Adrenal gland (tissue), 19 donors: ENCODE measurements at places on chromosomes 6 and 20.

DNA sequence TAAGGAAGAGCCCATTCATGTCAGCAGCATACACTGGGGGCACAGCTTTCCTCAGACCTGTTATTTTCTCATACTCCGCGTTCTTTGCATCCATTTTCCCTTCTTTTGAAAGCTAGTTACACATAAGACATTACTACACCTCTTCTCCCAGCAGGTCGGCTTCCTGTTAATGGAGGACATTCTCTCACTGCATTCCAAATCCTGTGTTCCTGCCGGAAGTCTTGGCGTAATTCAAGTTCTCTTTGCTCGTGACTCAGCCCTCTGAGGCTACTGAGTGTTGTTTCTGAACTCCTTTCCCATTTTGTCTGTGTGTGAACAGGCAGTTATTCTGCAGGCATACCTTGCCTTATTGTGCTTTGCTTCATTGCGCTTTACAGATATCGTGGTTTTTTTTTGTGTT is 97.5 kb upstream of the ZBTB24 start:
- no peak for DNase-seq
- H3K27ac ChIP-seq, result no peak overlapping the region
- H3K36me3 ChIP-seq, result no peaks in the 10 kb centered on the region
- H3K4me3 ChIP-seq, result no peak overlapping the region
- H3K4me1 ChIP-seq, result no peaks in the 10 kb centered on the region

GRCh38 chr20:17504898-17505635 is 26.1 kb downstream of the BFSP1 start:
- no peak overlapping the region for H3K27ac ChIP-seq
- peak overlapping the region; percentile 21 for H3K4me3 ChIP-seq
- H3K4me1 ChIP-seq, result no peaks in the 10 kb centered on the region
- no peaks in the 10 kb centered on the region for H3K27me3 ChIP-seq

DNA sequence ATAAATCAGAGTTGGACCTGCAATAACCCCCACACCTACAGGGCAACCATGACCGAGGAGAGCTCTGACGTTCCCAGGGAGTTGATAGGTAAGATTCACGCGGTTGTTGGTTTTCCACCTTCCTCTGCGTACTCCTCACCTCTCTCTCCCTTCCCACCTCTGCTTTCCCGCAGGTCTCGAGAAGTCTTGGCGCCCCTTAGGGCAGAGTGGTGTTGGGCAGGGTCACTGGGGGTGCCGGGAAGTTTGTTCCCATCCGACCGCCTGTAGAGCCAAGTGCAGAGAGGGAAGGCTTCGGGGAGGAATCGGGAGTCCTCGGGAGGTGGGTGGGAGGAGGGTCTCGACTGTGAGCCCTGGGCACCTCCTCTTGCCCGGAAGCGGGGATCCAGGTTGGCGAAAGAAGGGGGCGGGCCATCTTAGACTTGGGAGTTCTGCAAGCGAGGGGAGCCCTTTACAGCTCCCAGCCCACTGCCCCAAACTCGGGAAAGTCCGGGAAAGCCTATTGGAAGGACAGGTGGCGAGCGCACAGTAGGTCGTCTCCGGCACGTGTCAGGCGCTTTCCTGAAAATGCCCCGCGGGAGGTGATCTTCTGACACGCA is 672 bp downstream of the CARMIL1 start:
- H3K27me3 ChIP-seq, result no peaks in the 10 kb centered on the region
- peak overlapping the region; percentile 52 for H3K27ac ChIP-seq
- peak; percentile 27 for DNase-seq

DNA sequence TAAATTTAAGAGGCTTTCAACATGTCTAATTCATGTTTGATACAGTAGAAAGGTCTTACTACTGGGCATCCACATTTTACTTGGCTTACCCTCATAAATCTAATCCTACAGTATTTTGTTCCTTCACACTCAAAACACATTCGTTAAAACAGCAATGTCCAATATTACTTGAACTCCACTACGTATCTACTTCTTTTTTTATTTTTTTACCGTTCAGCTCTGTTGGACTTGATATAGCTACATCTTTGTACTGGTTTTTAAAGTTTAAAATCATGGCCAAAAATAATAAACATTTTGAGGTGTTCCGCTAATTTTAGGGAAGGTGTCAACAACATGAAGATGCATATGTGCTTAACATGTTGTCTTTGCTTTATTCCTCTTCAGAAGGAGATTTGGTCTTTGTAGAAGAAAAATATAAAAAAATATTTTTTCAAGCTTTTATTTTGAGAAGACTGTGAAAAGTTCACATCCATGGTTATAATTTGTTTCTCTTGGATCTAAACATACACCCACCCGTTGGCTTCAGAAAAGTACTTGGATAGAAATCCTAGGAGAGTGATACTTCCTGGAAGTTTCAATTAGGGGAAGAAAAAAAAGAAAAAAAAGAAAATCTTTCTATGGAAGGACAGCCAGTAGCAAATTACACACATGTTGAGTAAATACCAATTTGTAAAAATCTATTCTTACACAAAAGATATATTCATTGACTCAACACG is 71.5 kb downstream of the EPB41L2 start:
- H3K4me3 ChIP-seq, result no peak overlapping the region
- H3K27me3 ChIP-seq, result no peaks in the 10 kb centered on the region
- H3K4me1 ChIP-seq, result no peaks in the 10 kb centered on the region
- DNase-seq, result no peak

DNA sequence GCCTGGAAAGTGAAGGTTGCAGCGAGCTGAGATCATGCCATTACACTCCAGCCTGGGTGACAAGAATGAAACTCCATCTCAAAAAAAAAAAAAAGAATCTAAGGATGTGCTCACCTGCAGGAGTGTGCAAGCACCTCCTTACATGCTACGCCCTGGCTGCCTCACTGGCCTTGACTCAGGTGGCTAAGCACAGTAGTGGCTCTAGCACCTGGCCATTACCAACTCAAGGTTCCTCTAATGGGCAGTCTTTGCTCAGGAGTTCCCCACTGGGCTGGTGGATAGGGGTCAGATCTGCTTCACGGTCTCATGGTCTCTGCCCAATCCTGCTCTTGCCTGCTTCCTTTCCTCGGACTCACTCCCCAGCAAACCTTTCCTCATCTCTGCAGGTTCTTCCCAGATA is 39.7 kb downstream of the KCNK17 start:
- H3K27ac ChIP-seq, result no peak overlapping the region
- H3K4me3 ChIP-seq, result no peak overlapping the region
- H3K36me3 ChIP-seq, result no peaks in the 10 kb centered on the region
- H3K4me1 ChIP-seq, result no peaks in the 10 kb centered on the region
- H3K27me3 ChIP-seq, result no peaks in the 10 kb centered on the region

DNA sequence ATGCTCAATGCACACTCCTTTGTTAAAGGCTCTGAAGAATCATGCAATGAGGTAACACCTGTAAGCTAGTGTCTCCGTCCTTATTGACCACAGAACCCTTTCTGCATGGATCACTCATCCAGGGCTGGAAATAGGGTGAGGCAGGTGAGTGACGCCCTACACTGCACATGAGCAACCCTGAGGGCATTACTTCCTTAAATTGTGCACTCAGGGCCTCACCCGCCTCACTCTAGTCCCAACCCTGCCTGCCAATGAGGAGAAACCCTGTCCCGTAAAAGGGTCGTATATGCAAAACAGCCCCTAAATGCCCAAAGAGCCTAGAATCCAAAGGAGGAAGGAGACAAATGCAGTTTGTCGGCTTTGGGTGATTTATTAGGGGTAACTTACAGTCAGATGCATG is 33.6 kb upstream of the NOP56 start:
- H3K4me3 ChIP-seq, result no peak overlapping the region
- no peak for DNase-seq
- no peaks in the 10 kb centered on the region for H3K4me1 ChIP-seq
- H3K27ac ChIP-seq, result no peak overlapping the region
- no peaks in the 10 kb centered on the region for H3K27me3 ChIP-seq

DNA sequence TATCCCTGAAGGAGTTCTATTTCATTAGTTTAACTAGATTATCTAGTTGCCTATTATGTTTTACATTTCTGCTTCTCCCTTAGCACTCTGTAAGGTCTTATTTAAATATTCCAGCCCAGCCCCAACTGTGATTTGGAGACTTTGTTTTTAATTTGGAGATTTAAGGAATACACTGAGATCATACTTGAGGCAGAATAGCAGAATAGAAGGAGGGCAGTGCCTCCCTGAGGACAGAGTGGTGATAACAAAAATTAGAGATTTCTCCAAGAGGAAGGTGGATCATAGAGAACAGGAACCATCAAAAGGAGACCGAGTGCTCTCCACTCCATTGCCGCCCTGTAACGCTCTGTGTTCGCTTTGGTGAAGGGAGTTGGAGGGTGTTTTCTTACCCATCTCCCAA is 14.8 kb upstream of the CD164 start:
- H3K27me3 ChIP-seq, result no peaks in the 10 kb centered on the region
- no peaks in the 10 kb centered on the region for H3K36me3 ChIP-seq
- H3K4me1 ChIP-seq, result no peaks in the 10 kb centered on the region
- H3K27ac ChIP-seq, result no peak overlapping the region

DNA sequence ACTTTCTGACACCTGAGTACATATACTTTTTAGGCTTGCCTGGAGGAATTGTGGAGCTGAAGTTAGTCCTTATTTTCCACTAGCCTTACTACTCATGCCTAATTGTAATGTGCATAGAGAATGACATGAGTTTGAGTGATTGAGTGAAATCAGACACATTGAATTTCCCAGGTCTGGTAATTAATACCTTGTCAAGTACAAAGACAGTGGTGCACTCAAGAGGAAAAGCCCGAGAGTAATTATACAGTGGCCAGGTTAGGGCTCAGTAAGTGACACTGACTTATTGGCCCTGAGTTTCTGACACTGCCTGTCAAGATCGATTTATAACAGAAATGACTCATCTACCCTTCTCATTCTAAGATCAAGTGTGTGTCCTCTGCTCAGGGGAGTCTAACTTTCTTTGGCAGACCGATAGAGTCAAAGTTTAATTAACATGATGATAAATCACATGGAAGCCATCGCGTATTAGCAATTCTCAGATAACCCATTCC is 288.3 kb downstream of the TPBG start:
- H3K4me1 ChIP-seq, result no peaks in the 10 kb centered on the region
- DNase-seq, result no peak
- H3K4me3 ChIP-seq, result no peak overlapping the region
- H3K27ac ChIP-seq, result no peak overlapping the region

GRCh38 chr20:11235058-11235457 is 561.3 kb upstream of the JAG1 start:
- no peak for DNase-seq
- no peak overlapping the region for H3K27ac ChIP-seq
- H3K4me1 ChIP-seq, result no peaks in the 10 kb centered on the region
- no peak overlapping the region for H3K4me3 ChIP-seq
